ENCODE measurements at places on chromosomes 4 and X.

DNA sequence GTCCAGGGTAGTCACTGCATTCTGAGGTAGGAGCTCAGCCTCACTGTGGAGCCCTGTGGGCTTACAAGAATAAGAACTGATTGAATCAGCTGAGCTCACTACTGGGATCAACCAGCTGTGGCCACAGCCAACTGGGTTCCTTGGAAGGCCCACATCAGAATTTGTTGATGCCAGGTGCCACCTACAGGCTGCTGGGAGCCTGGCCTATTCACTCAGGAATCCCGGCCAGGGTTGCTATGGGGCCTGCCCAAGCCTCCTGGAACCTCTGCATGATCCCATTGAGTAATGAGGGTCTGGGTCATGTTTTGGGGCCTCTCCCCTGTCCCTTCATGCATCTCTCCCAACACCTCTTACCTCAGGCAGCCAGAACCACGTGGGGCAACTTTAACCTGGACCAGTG is 53.9 kb upstream of the KIAA1210 start:
- no peak for DNase-seq

DNA sequence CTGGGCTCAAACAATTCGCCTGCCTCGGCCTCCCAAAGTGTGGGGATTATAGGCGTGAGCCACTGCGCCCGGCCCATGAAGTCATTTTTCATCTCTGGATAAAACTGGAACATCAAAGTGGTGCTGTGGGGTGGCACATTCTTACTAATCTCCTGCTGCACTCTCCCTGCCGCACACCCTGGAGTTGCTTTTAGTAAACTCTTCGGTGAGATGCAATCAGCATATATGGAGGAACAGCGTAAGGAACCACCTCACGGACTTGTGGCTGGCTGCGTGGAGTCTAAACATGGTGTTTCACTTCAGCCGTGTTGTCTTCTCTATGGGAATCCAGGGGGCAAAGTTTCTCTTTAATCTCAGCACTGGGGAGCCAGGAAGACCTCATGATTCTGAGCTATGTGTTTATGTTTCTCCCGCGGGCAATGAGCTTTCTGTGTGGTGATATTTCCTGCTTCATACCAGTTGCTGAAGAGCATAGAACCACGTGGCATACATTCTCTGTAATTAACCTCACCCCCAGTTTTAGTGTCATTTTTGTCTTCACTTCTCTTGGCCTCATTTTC is 2.1 kb upstream of the RHOH start:
- no peak for DNase-seq

GRCh38 chrX:119375561-119375960 is 23.6 kb upstream of the SLC25A43 start:
- no peak for DNase-seq

- DNase-seq: peak; percentile 32
These were observed 66.1 kb upstream of the EFNB1 start for GRCh38 chrX:68762766-68763165.

GRCh38 chrX:46673620-46674359 is 85.1 kb downstream of the SLC9A7 start:
- DNase-seq: no peak

DNA sequence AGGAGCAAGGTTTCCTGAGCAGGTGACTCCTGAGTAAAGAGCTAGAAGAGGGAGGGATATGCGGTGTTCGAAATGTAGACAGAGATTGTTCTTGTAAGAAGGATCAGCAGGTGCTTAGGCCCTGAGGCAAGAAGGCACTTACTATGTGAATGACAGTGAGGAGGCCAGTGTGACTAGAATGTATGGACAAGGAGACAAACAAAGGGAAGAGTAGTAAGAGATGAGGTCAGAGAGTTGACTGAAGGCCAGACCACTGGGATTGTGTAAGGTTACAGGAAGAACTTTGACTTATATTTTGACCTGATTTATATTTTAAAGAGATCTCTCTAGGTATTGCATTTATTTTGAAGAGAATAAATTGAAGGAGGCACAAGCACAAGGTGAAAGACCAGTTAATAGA is 118.4 kb upstream of the ENPEP start:
- DNase-seq: no peak

DNA sequence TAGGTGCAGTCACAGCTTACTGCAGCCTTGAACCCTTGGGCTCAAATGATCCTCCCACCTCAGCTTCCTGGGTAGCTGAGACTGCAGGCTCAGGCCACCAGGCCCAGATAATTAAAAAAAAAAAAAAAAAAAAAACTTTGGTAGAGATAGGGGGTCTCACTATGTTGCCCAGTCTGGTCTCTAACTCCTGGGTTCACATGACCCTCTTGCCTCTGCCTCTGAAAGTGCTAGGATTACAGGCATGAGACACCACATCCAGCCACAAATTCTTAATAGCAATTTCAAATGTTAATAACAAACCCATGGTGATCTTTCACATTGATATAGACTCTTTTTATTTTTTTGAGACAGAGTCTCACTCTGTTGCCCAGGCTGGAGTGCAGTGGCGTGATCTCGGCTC is 12.3 kb upstream of the FGF5 start:
- DNase-seq: no peak

GRCh38 chrX:130857207-130857606 is 45.8 kb downstream of the ENOX2 start:
- DNase-seq: no peak

- DNase-seq: no peak
These were observed 38.6 kb downstream of the COL4A6 start for GRCh38 chrX:108399418-108400165.

- DNase-seq: no peak
These were observed 157.3 kb downstream of the AASDH start for GRCh38 chr4:56229947-56230346.

DNA sequence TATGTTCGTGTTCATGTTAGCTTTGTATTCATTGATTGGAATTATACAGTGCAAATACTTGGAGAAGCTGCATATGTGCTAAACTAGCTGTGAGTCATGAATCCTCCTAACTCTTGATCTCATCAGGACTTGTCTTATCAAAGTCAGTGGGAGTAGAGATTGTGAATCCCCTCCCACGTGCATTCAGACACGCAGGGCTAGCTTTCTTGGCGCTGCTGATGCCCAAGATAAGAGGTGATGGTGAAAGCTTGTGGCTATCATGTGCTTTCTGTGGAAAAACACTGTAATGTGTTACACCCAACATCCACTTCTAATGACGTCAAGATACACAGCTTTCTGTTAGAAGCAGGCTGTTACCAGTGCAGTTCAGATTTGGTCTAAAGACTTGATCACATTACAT is 348.7 kb upstream of the HAND2 start:
- DNase-seq: no peak

DNA sequence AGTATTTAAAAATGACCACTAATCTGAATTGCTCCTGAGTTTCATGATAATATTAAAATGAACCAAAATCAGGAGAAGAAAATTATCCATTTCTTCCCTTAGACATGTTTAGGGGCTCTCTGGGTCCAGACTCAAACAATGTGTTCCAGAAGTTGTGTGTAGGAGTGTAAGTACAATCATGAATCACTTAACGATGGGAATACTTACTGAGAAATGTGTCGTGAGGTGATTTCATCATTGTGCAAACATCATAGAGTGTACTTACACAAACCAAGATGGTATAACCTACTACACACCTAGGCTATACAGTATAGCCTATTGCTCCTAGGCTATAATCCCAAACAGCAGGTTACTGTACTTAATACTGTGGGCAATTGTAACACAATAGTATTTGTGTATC is 74.8 kb downstream of the STPG2 start:
- no peak for DNase-seq

GRCh38 chrX:71536285-71536684 is 3.4 kb downstream of the OGT start:
- no peak for DNase-seq

DNA sequence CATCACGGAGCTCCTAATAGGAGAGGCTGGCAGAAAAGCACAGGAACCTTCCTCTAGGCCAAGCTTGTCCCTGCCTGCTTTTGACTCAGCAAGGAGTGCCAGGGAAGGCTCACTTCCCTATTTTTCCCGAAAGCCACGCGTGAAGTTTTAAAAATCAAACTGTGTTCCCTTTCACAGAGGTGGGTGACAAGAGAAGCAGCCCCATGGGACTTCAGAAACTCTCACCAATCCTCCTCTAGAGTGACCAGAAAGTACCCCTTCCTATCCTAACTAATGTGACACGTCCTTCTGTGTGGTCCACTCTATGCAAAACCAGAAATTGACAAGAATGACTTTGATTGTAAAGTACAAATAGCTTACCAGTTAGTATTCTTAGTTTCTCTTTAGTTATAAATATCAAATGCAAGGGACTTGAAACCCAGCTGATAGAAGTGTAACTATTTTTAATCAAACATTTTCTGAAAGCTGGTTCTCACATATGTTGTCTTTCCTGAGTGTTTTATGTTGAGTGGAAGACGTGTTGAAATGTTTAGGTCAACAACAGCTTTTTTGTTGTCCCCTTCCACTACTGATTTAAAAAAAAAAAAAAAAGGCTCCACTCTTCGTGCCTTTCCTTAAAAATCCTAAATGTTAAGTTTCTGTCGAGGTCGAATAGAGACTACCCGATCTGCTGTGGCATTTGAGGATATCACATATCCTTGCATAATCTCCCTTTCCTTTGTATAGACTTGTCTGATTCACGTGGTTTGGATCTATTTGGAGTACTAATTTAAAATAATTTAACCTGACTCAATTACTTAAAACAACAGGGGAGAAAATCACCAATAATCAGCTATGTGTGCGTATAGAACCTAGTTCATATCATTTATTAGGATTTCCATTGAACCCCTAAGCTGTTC is 42.1 kb downstream of the NFKB1 start:
- no peak for DNase-seq

- DNase-seq: no peak
These were observed 39.7 kb upstream of the OGT start for GRCh38 chrX:71493111-71493613.

- DNase-seq: no peak
These were observed 11.9 kb upstream of the FAM9A start for GRCh38 chrX:8813036-8813435.

GRCh38 chr4:140298001-140298400 is 75.4 kb upstream of the SCOC start:
- no peak for DNase-seq

GRCh38 chr4:8921465-8921864 is 49.8 kb upstream of the HMX1 start:
- DNase-seq: no peak

DNA sequence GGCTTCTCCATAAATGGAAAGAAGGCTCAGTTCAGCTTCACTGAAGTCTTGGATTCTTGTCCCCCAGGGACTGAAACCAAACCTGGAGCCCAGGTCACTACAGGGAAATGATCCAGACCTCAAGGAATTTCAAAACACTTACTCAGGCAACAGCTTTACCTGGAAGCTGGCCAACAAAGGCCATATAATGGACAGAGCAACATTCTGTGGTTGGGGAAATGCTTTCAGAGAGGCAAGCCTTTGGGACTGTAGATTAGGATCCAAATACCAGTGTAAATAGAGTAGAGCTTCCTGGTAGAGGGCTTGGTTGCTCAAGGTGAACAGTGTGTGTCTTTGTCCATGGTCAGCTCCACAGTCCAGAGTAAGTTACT is 57.0 kb upstream of the PROM1 start:
- no peak for DNase-seq

DNA sequence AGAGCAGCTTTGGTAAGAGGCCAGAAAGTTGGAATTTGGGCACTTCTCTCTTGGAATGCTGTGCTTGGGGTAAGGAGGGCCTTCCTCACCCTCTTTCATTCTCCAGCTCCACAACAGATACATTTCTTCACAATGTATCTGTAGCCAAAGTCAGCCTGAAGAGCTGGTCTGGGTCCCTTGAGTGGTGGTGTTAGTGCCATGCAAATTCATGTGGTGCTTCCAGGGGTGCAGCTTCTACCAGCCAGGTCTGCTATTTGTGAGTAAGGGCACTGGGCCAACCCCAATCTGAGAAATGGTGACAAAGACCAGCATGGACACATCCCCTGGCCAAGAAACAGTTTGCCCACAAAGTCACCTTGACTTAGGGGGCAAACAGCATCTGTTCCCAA is 17.8 kb downstream of the AMER1 start:
- DNase-seq: no peak

GRCh38 chr4:61173799-61174198 is 26.3 kb upstream of the ADGRL3 start:
- DNase-seq: no peak

- no peak for DNase-seq
These were observed 143.3 kb downstream of the BANK1 start for GRCh38 chr4:101933855-101934254.

DNA sequence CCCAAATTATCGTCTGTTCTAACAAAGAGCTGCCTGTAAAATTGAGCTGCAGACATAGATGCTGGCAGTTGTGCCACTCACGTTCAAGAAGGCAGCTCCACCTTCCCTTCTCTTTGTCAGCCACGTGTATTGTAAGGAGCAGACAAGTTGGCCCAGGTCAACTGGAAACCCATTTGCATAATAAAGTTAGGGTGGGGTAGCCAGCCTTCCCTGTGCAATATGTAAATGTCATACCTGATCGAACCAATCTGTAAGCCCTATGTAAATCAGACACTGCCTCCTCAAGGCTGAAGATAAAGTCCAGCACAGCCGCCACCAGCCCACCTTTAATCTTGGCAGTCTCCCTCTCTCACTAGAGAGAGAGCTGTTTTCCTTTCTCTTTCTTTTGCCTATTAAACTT is 117.2 kb downstream of the TMEM144 start:
- no peak for DNase-seq

GRCh38 chr4:72375073-72375736 is 193.8 kb downstream of the ADAMTS3 start:
- DNase-seq: peak; percentile 42

DNA sequence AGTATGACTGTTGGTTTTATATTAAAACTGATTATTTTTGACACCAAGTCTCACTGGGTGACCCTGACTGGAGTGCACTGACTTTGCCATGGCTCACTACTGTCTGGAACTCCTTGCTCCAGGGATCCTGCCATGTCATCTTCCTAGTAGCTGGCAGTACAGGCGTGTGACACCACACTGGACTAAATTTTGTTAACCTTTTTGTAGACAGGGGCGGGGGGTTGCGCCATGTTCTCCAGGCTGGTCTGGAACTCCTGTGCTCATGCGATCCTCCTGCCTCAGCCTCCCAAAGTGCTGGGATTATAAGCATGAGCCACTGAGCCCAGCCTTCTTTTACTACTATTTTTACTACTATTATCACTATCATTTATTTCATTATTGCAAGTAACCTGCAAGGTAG is 8.9 kb downstream of the XAGE1A start:
- no peak for DNase-seq

GRCh38 chr4:75696581-75696980 is 23.4 kb upstream of the G3BP2 start:
- DNase-seq: no peak

GRCh38 chr4:78984593-78984992 is 45.4 kb upstream of the PAQR3 start:
- DNase-seq: no peak

- DNase-seq: no peak
These were observed 49.4 kb upstream of the CAMK2D start for GRCh38 chr4:113810906-113811305.

- no peak for DNase-seq
These were observed 126.9 kb downstream of the VCX3B start for GRCh38 chrX:8591501-8591900.

GRCh38 chr4:7420661-7421040 is 14.1 kb downstream of the PSAPL1 start:
- DNase-seq: no peak

GRCh38 chr4:85717351-85717750 is 242.4 kb downstream of the ARHGAP24 start:
- DNase-seq: no peak

- peak; percentile 36 for DNase-seq
These were observed 230.0 kb downstream of the CCSER1 start for GRCh38 chr4:90357117-90357710.

Data from hindlimb muscle (tissue), 1 donor.